ENCODE measurements at places on chromosomes 11 and 22.

- DNase-seq: no peak
Measured at GRCh38 chr11:114342476-114342875, 46.3 kb downstream of the NNMT start.

DNA sequence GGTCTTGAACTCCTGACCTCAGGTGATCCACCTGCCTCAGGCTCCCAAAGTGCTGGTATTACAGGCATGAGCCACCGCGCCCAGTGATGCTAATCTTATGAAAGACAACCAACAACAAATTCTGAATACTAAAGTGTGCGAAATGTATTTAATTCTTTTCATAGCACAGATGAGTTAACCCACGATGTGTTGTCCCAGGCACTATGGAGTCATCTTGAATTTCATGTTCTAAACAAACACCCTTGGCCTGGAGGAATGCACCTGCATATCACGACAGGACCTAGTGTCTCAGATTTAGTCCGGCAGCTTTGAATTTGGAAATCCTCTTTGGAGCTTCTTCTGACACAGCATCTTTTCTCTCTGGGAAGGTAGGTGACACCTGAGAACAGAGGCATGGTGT is 16.2 kb upstream of the VPREB1 start:
- DNase-seq: no peak

- DNase-seq: no peak
Measured at GRCh38 chr11:2475136-2475918, 30.5 kb downstream of the KCNQ1 start.

GRCh38 chr22:35524966-35525686 is 15.5 kb upstream of the RASD2 start:
- no peak for DNase-seq

GRCh38 chr22:31044262-31044861 is 36.8 kb upstream of the SMTN start:
- no peak for DNase-seq

DNA sequence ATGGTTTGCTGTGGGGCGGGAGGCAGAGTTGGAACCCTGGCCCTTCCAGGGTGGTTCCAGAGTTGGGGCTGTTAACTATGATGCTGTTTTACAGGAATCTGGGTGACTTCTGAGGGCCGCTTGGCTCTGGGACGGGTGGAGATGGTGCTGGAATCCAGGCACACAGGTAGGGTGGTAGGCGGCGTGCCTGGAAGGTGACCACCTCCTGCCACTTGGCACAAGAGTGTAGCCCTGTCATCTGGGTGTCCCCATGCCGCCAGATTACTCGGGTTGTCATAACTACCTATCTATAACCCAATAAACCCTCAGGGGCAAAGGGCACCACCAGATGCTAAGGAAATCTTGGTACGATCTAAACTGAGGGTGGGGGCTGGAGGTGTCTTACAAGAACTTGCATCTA is 1.3 kb downstream of the CARS1 start:
- DNase-seq: no peak

DNA sequence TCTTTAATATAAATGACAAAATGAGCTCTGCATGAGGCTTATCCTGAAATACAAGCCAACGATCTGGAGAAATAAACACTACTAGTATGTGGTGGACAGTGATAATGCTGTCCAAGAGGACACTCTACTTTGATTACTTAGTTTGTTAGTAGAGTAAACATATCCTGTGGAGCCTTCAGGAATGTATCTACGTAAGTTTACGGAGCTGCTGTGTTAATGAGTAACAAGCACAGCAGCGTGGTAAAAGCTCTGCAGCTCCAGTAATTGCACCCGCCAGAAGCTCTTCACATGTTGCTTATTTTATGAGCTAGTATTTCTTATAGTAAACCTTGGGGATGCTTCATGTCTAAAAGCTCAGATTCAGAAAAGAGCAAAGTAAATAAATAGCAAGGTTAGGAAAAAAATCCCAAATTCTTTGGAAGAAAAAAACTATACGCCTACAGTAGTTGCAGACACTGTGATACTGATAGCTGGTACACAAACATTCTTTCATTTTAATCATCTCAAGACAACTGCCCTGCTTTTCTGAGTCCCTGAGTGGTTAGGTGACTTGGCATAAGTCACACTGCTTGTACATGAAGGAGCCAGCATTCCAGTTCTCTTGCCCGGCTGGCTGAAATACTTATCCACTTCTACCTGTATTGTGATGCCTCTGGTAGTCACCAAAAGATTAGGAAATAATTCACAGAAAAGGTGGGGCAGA is 32.7 kb upstream of the CCDC34 start:
- no peak for DNase-seq

- no peak for DNase-seq
Measured at GRCh38 chr22:25451480-25452114, 112.9 kb upstream of the GRK3 start.

GRCh38 chr11:13061294-13061990 is 52.3 kb downstream of the RASSF10 start:
- no peak for DNase-seq

- DNase-seq: no peak
Measured at GRCh38 chr22:44287121-44287693, 25.5 kb downstream of the SHISAL1 start.

DNA sequence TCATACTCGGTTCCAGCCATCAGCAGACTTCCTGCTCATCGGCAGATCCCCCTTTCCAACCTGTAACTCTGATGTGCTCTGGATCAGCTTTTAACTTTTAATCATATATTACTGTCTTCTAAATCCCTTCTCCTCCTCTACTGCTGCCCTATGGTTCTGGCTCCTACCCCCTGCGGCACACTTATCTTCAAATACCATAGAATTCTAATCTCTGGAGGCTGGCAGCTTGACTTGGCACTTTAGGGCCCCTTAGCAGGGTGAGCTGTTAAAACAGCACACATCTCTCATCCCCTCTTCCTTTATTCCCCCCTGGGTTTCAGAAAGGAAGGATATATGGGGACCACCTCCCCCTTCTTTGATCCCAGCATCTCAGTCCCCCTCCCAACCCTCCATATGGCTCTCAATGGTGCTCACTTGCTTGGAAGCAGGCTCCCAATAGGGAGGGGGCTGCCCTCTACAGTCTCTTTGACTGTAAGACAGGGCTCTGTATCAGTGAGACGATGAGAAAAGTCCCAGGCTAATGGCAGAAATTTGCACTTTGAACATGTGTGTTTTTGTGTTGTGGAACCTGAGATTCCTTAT is 4.4 kb upstream of the CNTF start:
- DNase-seq: no peak

DNA sequence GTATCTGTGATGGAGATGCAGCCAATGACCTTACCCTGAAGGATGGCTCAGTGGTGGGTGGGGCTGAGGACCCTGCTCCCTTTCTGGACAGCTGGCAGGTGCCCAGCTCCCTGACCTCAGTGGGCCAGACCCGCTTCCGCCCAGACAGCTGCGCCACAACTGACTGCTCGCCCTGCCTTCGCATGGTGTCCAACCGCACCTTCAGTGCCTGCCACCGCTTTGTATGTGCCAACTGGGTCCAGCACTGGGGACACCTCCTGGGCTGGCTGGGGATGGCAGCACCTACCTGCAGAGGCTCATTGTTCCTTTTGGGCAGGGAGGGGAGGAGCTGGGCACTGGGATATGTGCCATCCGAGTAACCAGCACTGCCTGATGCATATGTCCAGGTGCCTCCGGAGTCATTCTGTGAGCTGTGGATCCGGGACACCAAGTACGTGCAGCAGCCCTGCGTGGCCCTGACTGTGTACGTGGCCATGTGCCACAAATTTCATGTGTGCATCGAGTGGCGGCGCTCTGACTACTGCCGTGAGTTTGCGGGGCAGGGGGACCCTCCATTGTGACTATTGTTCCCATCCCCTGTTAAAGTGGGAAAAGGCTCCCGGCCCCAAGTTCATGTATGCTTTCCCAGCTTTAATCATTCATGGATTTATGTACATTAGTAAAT is 84.8 kb downstream of the OTOG start:
- DNase-seq: no peak

DNA sequence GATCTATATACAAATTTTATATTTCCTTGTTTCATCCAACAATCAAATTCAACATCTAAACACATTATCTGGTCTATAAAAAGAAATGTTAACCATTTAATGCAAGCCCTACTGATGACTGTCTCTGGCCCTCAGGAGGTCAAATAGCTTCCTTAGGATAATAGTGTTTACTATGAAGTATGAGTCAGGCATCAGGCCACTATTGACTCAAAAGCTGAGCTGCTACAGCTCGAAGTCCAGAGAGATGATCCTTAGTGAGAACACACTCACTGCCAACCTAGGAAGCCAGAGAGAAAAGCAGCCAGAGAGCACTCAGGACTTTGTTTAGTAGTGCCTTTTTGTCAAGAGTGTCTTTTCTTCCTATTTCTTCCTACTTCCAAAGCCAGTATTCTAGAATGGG is 171.8 kb downstream of the SOX6 start:
- DNase-seq: no peak

- no peak for DNase-seq
Measured at GRCh38 chr22:46056546-46057245, 79.7 kb upstream of the WNT7B start.

GRCh38 chr22:37345863-37346504 is 63.7 kb downstream of the CYTH4 start:
- DNase-seq: no peak

GRCh38 chr11:115500547-115501501 is 3.4 kb downstream of the CADM1 start:
- peak; percentile 13 for DNase-seq

GRCh38 chr11:59186130-59186594 is 14.2 kb downstream of the DTX4 start:
- no peak for DNase-seq

- DNase-seq: peak; percentile 77
Measured at GRCh38 chr11:31757260-31757835, 53.8 kb downstream of the PAX6 start.

DNA sequence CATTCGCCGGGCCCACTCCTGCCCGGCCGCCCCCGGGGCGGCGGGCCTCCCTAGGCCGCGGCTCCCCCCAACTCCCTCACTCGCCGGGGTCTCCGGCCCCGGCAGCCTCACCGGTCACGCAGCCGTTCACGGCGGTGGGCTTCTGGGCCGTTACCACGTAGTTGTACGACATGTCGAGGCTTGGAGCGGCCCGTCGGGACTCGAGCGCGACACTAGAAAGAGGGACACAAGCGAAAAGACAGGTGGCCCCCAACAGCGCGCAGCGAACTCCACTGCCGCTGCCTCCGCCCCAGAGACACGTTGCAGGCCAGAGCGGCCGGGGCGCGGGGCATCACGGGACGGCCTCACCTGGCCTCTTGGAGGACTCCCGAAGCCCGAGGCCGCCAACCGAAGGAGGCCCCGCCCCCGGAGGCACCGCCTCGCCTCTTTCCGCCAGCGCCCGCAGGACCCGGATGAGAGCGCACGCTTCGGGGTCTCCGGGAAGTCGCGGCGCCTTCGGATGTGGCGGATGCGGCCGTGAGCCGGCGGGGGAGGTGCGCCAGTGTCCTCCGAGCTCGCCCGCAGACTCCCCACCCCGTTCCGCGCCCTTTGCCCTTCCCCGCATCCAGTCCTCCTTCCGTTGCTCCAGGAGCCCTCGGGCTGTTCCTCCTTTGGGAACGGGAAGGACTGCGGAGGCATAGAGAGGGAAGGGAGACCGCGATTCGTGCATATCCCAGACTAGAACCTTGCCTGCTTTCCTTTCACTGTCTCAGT is at the start of the genes DDB1 and TKFC:
TSS of gene DDB1 (minus strand) at position 309 of the 753 bp plus-strand sequence. CDS start at position 172, 137 bp downstream.
TSS of gene TKFC (plus strand) at position 432 of the 753 bp plus-strand sequence. CDS start 1,501 bp downstream, outside the sequence.
- peak; percentile 96 for DNase-seq

DNA sequence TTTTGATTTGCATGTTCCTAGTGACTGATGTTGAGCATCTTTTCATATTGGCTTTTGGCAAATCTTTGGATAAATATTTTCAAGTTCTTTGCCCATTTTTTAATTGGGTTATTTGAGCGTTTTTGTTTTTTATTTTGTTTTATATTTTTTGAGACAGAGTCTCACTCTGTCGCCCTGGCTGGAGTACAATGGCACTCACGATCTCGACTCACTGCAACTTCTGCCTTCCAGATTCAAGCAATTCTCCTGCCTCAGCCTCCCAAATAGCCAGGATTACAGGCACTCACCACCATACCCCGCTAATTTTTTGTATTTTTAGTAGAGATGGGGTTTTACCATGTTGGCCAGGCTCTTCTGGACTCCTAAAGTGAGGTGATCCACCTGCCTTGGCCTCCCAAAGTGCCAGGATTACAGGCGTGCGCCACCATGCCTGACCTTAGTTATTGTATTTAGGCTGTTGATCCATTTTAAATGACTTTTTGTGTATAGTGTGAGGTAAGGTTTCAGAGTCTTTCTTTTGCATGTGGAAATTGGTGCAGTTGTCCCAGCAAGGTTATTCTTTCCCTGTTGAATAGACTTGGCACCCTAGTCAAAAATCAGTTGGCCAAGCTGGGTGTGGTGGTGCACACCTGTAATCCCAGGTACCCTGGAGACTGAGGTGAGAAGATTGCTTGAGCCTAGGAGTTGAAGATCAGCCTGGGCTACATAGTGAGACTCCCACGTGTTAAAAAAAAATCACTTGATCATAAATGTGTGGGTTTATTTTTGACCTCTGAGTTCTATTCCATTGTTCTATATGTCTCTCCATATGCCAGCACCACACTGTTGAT is 23.7 kb upstream of the AIFM3 start:
- DNase-seq: no peak

DNA sequence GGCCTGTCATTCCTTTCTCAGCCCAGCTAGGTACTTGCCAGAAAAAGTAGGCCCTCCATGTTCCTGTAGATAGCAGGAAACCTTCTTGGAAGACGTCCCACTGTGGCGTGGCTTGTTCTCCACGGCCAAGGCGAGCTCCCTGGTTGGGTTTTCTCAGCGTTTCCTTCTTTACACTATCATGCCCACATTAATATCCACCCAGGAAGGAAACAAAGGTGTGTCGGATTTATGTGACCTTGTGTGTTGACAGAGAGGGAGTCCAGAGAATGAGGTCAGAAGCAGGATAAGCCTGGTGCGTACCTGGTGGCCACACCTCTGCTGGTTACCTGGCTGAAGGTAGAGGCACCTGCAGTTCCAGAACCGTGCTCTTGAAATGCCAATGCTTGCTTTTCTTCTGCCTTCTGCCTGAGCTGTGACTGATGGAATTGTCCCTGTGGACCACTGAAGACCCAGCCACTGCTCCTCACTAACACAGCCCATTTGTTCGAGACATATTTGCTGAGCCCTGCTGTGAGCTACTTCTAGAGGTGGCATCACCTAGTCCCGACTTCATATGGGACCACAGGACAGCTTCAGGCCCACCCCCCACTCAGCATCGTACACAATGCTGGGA is 7.9 kb downstream of the ASPHD2 start:
- no peak for DNase-seq

GRCh38 chr22:49638788-49639187 is 188.9 kb downstream of the BRD1 start:
- DNase-seq: no peak

DNA sequence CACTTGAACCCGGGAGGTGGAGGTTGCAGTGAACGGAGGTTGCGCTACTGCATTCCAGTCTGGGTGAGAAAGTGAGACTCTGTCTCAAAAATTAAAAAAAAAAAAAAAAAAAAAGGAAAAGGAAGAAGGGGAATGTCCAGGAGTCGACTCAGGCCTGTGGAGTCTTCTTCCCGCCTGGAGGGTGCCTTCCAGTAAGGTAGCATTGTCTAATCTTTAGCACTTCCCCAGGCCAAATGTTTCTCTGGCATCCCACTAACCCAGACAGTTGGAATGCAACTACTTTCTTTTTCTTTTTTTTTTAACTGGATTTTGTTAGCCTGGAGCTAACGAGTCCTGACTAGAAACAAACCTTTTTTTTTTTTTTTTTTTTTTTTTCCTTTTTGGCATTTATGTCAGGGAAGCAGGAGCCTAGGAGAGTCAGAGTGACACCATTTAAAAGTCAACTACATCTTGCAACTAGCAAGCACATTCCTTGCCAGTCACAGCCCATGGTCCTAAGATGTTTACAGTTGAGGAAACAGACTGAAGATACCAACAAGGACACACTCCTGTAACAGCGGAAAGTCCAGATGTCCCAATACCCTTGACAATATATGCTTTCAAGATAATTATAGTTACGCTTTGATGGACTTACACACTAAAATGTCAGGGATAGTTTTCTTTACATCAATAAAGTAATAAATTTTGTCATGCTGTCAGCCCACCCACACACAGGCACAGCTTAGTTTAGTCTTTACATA is 10.6 kb downstream of the PLET1 start:
- no peak for DNase-seq
